ENCODE measurements at places on chromosomes 1 and 21. TPM values are rescaled to one million over a fixed set of nuclear protein-coding genes. Genes with fewer than 3 reads are reported as not detected.

Gene ATP1A4
- not detected for total RNA-seq

Gene MX2
- 0.37 TPM for total RNA-seq

GRCh38 chr1:217506878-217507277, 124.0 kb downstream of the GPATCH2 start:
- peak; percentile 28 for DNase-seq

GRCh38 chr1:237527761-237528160, 363.0 kb downstream of the ZP4 start:
- no peak for DNase-seq

DNA sequence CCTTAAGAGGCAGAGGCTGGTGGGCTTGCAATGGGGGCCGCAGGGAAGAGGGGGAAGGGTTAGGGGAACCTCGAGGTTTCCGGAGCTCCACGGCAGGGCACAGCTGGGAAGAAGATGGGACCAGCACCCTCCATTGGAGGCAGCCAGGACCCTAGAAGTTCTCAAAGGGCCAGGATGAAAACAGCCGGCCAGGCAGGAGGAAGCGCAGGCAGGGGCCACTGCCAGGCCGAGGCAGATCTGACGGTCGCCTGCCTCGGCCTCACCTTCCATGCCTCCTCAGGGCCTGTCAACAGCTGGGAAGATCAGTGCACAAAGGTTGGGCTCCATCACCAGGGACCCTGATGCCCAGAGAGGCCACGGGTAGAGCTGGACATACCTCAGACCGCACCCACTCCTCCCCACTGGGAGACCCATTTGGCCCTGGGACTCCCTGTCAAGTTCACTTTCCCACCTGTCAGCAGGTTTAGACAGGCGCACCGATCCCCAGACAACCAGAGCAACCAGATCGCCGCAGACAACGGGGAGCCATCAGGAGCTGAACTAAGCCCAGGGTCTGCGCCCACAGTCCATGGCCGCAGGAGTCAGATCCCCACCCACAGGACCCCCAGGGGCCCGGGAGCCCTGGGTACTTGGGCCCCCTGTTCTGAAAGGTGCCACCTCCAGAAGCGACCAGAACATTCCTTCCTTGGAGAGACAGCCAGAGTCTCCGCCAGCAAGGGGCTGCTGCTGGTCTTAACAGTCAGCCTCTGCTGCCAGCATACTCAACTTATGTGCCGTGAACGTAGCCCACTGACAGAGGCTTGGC, 2.2 kb downstream of the SLC19A1 start:
- DNase-seq: no peak

DNA sequence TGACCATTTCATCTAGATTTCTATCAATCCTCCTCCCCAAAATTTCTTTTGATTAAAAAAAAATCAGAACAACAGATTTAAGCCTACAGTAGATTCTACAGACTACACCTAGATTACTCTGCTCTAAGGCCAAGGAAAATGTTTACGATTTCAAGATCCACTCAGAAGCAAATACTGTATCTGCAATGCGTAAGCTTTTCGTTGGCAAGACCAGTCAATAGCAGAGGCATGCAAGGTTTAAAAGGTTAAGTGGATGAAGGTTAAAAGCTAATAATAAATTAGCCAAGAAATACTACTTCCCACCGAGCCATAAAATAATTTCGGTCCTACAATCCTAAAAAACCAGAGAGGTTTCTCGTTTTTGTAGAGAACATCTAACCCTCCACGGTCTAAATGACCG, 1.3 kb downstream of the CLSTN1 start:
- DNase-seq: no peak

GRCh38 chr1:116365353-116365780, 7.7 kb upstream of the ATP1A1 start:
- no peak for DNase-seq

GRCh38 chr21:35225573-35225972, 176.5 kb upstream of the RUNX1 start:
- DNase-seq: no peak

- no peak for DNase-seq
These were observed 41.2 kb downstream of the PCP4 start for GRCh38 chr21:39908265-39908923.

- no peak for DNase-seq
These were observed 1.6 kb downstream of the ADGRL2 start for GRCh38 chr1:81802457-81802706.

GRCh38 chr1:66696771-66697170, 55.5 kb upstream of the DYNLT5 start:
- DNase-seq: no peak

- no peak for DNase-seq
These were observed 542.5 kb downstream of the NUF2 start for GRCh38 chr1:163864207-163864606.

DNA sequence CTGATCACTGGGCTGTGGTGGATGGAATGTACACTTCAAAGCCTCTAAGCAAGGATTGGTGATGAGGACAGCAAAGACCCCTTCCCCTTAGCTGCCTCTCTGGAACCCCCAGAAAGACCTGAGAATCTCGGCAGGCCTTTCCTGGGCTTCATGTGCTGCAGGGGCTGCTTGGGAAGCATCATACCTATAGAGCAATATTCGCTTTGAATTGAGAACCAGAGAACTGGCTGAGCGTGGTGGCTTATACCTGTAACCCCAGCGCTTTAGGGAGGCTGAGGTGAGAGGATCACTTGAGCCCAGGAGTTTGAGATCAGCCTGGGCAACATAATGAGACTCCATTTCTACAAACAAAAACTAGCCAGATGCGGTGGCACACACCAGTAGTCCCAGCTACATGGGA, 22.0 kb downstream of the CSF1 start:
- DNase-seq: no peak

GRCh38 chr1:44293761-44294315, 61.2 kb downstream of the ERI3 start:
- no peak for DNase-seq

GRCh38 chr1:113210248-113210647, 137.2 kb downstream of the LRIG2 start:
- no peak for DNase-seq

DNA sequence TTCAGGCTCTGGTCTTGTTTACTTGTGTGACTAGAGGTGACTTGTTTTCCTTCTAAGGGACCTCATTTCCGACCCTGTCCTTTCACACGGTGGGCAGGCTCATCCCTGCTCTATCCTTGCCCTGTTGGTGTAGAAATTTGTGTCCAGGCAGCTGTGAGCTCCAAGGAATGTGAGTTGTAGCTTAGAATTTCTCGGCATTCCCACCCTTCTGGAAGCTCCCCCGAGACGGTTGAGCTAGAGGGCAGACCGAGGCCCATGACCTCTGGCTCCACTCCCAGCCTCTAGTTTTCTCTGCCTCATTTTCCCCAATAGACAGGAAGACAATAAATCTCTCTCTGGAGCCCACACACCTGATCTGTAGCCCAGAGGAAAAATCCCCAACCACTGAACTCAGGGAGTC, 100.9 kb downstream of the NAV1 start:
- DNase-seq: no peak

DNA sequence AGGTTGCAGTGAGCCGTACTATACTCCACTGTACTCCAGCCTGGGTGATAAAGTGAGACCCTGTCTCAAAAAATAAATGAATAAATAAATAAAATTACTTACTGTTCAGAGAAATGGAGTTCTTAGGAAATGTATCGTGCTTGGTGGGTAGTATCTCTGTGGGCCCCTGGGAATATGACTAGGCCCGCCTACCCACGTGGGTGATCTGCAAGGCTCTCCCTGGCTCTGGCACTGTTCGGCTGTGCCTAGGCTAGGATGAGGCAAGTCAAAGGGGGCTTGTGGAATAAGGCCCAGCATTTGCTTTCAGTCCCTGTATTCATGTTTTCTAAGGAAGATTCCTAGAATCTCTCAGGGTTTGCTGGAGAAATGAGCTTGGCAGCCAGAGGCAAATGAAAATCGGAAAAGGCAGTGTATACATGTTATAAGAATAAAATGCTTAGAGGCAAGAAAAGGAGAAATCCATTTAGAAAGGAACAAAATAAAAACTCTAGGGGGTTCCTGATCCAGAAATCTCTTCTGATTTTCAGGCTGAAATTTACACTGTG, 4.5 kb upstream of the CSRP1 start:
- DNase-seq: no peak

DNA sequence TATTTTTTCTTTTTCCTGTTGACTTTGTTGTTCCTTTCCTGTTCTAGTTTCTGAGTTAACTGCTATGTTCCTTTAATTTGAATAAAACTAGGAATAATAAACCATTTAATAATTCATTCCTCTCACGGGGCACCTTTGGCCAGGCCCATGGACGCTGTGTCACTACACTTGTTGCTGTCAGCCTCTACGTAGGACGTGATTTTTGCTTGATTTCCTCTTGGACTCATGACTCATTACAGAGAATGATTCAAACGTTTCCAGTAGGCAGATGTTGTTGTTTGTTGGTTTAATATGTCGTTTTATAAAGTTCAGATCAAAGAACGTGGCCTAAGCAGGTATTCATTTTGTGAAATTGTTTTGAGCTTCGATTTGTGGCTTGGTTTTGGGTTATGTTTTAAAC, 9.1 kb upstream of the SLC19A1 start:
- peak; percentile 80 for DNase-seq

DNA sequence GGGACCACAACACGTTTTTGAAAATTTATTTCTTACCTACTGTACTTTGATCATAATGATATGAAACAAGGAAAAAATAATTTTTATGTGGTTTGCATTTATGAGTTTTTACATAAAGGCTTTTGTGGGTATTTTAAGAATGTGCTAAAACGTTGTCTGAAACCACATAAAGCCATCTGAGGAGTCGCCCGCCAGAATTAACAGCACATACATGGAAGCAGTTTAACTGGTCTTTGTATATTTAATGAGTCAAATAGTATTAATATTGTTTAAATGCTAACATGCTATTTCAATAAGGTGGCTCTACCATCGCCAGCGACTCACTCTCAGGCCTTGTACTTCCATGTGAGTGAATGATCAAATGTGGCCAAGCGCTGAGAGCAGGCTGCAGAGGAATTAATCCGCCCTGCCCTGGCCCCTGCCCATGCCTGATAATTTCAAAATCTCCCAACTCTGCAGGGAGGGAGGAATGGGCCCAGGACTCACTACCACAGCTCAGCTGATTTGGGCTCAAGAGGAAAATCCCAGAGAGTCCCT, 49.6 kb downstream of the SLC66A1 start:
- no peak for DNase-seq

- peak; percentile 54 for DNase-seq
These were observed 233.6 kb downstream of the RPS6KC1 start for GRCh38 chr1:213284626-213285025.
